ENCODE measurements at places on chromosomes 5 and 9.

GRCh38 chr5:150487199-150488061 is 20.5 kb upstream of the NDST1 start:
- peak; percentile 56 for DNase-seq

DNA sequence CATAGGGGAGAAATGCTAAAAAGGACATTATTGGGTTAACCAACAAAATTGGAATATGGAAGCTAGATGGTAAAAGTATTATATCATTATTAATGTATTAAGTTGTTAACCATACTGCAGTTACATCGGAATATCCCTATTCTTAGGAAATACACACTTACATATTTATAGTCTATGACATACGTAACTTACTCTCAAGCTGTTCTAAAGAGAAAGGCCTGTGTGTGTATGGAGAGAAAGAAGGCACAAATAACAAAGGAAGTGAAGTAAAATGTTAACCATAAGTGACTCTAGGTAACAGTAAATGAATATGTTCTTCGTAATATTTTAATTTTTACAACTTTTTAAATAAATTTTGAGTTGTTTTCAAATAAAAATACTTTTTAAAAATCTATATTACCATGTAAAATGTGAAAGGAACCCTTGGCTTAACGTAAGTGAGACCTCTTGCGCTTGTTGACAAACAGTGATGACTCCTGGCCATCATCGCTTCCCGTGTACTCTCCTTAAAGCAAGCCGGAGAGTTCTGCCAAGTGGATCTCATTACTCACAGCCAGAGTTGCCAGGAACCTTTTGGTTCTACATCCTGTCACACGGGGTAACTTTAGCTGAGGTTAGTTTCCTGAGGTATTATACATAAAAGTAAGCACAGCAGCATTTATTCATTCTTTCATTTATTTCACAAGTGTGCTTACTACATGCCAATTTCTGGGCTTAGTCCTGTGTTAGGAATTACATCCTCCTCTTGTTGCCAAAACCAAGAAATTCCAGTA is 165.4 kb downstream of the EPB41L4A start:
- DNase-seq, result no peak

DNA sequence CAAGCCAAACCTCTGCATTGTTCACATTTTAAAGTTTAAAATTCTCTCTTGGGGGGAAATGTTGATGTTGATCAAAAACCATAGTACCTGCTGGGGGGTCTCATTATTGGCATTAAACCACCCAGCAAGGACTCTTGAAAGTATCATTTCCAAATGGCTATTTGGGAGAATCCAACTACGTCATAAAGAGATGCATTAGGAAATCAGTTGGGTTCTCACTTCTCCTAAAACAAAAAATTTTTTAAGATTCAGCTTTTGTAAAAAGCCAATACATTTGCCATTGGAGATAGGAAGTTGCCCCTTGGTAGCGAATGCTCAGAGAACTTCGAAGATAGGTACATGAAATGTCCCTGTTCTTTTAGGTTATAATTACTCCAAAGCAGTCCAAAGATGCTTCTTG is 96.4 kb downstream of the GNAQ start:
- no peak for DNase-seq

GRCh38 chr9:37187713-37188439 is 67.5 kb downstream of the ZCCHC7 start:
- peak; percentile 83 for DNase-seq

- DNase-seq, result no peak
Observed at GRCh38 chr5:79237740-79238560, 2.0 kb downstream of the JMY start.

- DNase-seq, result no peak
Observed at GRCh38 chr9:32986971-32987370, 14.5 kb downstream of the APTX start.

GRCh38 chr5:96924016-96924443 is 11.8 kb upstream of the LNPEP start:
- peak; percentile 45 for DNase-seq

DNA sequence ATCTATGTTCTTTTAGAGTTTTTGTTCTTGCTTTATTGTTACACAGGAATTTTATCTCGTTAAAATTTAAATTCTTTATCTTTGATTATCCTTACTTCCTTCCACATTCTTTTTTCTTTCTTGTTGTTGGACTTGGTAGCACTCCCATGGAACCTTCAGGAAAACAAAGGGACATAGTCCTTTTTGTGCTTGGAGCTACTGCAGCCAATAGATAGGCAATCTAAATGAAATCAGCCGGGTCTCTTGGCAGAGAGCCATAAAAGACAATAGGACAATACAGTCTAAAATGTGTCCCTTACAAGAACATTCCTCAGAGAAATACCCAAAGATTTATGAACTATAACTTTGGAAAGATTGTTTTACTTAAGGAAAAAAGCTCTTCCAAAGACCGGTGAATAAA is 548.1 kb upstream of the C9orf72 start:
- no peak for DNase-seq

GRCh38 chr5:57408714-57409113 is 73.9 kb downstream of the ACTBL2 start:
- no peak for DNase-seq

- DNase-seq, result no peak
Observed at GRCh38 chr9:127953768-127954505, 16.3 kb upstream of the DPM2 start.
